Adrenal gland (tissue), 19 donors: ENCODE measurements at places on chromosomes 6 and 20. TPM values are rescaled to one million over a fixed set of nuclear protein-coding genes. Genes with fewer than 3 reads are reported as not detected.

XKR7 gene
- 0.07 TPM for polyA plus RNA-seq

UST gene
- polyA plus RNA-seq: 5.9 TPM

ERVFRD-1 gene
- polyA plus RNA-seq: 0.34 TPM

PRL gene
- polyA plus RNA-seq: not detected

MARCKS gene
- 12.8 TPM for polyA plus RNA-seq

RBM24 gene
- polyA plus RNA-seq: 0.80 TPM

PRICKLE4 gene
- polyA plus RNA-seq: 3.6 TPM

FOXO3 gene
- polyA plus RNA-seq: 11.7 TPM

STMND1 gene
- not detected for polyA plus RNA-seq

FAM162B gene
- polyA plus RNA-seq: 10.5 TPM

FABP7 gene
- polyA plus RNA-seq: not detected

CBLN4 gene
- polyA plus RNA-seq: 5.9 TPM

HAO1 gene
- polyA plus RNA-seq: 0.07 TPM

HLA-DOA gene
- 1.6 TPM for polyA plus RNA-seq

ANKRD6 gene
- 5.1 TPM for polyA plus RNA-seq

OR2J3 gene
- not detected for polyA plus RNA-seq

SPEF1 gene
- polyA plus RNA-seq: 0.81 TPM

SMLR1 gene
- 0.46 TPM for polyA plus RNA-seq
